ENCODE measurements at places on chromosomes 7 and 10.

DNA sequence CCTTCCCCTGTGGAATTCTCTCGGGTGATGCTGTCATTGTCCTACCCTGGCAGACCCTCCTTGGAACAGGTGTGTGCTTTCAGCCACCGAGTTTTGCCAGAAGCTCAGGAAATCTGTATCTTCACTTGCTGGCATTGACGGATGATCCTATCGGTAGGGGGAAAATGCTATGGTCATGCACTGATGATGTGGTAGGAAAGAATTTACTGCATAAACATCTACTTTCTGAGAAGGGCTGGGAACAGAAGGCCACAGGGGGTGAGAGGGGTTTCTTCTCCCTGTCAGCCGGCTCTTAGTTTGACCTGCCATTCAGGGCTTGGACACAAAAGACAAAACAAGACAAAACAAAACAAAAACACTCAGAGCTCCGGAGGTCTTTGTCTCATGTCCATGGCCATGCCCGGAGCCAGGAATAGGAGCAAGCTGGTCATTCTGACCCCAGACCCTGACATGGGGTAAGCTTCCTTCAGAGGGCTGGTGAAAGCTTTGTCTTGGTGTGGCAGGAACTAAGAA is 43.6 kb upstream of the CARD11 start:
- DNase-seq: no peak

GRCh38 chr7:83413831-83414230 is 235.1 kb downstream of the SEMA3E start:
- peak; percentile 10 for DNase-seq

GRCh38 chr10:89295597-89295996 is 6.2 kb upstream of the IFIT2 start:
- no peak for DNase-seq

DNA sequence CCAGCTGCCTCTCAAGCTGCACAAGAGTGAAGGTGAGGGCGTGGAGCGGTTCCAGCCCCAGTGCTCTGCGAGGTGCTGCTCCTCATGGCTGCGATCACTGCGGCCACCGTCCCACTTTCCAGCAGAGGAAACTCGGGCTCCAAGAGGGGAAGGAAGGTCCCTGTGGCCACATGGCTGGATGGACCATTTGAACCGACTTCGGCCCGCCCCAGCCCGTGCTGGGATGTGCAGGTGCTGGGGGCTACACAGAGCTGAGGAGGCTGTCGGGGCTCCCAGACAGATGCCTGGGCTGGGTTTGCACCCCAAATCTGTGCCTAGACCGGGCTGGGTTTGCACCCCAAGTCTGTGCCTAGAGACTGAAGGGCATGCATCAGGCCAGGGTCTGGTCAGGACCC is 186.6 kb downstream of the DNAJB6 start:
- DNase-seq: no peak

DNA sequence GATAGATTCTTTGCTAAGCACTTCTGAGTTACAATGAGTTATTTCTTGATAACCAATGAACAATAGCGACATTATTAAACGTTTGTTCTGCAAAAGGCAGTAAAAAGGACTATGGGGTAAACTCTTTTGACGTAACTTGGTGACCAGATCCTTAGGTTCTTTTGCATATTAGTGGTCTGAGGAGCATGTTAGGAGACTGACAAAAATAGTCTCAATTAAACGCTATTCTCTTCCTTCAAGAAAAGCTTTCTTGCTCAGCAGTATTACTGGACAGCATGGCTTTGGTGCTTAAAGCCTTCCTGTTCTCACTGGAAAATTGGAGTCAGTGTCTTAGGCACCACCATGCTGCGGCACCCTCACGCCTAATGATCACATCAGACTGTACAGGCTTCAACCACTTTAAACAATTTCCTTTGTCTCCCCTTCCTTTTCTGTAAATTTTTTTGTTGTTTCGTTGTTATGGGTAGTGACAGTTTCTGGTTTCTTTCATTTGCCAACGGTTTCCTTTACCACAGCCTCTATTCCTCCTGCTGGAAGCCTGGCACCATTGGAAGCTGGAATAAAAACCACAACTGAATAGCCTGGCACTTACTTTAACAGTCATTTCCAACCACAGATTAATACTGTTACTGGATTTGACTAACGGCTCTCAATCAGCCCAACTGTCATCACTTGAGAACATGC is 49.2 kb upstream of the FAM133B start:
- DNase-seq: no peak

DNA sequence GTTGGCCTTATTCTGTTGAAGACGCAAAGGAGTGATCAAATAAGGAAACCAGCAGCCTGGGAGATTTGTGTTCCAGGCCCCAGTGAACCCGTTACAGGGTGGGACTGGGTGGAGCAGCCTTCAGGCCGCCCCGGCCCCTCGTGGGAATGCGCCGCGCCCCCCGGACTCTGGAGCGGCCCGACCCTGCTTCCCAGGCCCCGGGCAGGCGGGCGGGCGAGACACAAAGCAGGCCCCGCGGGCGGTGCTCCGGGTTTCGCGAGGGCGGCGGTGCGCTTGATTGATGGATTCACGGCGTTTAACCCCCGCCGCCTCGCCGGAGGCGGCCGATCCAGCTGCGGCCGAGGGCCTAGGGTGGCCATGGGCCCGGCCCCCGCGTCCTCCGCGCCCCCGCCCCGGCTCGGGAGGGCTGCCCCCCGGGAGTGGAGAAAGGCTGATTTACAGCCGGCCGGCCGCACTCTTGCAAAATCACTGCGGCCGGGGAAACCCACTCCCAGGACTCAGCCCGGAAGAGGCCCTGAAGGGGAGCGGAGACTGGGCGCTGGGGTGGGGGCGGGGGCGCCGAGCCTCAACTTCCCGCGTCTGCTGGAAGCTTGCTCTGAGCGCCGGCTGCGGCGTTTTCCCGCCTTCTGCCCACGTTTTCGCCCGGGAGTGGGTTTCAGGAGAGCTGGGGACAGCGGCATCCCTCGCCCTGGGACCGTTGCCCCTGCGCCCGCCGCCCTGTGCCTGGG is 299.6 kb upstream of the NFE2L3 start:
- DNase-seq: no peak

DNA sequence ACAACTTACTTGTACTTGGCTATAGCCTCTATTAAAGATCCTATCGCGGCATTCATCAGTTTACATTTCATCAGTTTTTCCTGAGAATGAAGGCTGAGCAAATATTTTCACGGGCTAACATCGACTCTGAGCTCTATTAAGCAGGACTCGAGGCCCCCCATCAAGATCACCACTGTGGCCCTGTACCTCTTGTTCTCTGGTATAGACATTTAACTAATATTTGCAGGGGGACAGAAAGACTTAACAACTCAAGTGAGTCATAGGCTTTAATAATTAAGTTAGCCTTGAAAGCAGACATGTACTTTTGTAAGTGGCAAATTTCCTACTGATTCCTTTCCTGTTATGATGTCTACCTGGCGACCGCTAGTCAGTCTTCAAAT is 45.4 kb downstream of the DOCK4 start:
- DNase-seq: no peak

GRCh38 chr7:81186691-81187090 is 267.8 kb upstream of the SEMA3C start:
- DNase-seq: no peak

DNA sequence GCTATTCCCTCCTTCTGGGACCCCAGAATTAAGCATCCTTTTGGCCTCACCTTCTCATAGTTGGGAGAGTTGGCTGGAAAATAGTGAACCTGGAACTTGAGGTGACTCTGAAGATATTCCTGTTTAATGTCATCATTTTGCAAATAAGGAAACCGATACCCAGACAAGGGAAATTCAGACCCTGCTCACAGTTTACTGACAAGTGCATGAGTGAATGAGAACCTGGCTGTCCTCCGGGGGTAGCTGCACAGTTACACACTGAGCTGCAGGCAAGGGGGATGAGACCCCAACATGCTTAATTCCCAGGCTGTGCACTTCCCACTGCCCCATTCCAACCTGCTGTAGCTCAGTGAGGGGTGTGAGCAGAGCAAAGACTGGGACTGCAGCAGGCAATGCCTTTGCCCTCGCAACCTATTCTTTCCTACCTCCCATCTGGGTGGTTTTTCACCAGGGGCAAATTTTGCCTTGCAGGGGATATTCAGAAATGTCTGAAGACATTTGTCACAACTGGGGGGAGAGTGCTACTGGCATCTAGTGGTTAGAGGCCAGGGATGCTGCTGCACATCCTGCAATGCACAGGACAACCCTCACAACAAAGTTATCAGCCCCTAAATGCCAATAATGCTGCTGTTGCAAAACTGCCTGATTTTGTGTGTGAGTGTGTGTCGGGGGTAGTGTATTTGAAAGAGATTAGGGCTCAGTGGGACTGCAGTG is 136.2 kb downstream of the SORCS3 start:
- no peak for DNase-seq

GRCh38 chr7:2680792-2681490 is 7.1 kb upstream of the AMZ1 start:
- DNase-seq: peak; percentile 5

- DNase-seq: no peak
Measured at GRCh38 chr7:115558161-115558560, 472.4 kb downstream of the TFEC start.

DNA sequence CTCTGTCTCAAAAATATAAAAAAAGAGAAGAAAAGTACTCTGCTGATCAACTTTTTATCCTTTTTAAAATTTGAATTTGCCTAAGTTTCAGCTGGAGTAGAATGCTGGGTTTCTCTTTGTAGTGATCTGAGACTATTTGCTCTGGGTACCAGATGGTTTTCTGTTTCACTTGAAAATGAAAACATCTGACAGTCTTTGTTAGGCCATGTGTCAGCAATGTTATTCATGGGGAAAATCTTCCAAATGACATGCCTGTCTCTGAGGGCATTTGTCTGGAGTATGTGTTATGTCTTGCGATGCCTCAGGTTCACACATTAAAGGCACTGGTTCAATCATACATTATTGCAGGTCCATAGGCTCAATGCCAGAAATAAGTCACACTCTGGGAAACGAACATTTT is 175.3 kb upstream of the TMEM229A start:
- peak; percentile 10 for DNase-seq

DNA sequence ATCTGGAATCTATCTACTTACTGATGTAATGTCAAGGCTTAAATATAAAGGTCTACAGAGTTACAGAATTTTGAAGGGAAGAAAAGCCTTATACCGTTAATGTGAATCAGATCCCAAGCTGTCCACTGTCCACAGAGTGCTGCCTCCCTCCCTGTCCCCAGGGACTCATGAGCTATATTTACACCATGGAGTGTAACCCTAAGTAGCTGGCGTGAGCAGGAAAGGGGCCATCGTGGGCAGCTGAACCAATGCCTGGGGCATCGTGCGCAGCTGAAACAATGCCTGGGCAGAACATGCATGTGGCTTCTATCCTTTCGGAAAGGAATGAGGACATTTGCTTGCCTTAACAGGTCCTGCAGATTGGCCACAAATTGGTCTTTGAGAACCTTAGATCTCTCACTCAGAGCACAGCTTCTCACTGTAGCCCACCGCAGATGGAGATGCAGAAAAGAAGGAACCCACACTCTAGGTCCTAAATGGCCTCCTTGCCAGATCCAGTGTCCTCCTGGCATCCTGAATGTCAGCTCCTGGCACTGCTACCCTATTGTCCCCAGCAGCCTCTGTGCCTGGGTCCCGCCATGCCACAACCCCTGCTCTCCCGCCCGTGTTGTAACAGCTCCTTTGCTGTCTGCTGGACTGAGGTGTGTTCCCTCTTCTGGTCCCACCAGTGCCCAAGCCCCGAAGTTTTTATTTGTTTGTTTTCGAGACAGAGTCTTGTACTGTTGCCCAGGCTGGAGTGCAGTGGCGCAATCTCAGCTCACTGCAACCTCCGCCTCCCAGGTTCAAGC is 30.3 kb downstream of the CCDC3 start:
- DNase-seq: no peak

DNA sequence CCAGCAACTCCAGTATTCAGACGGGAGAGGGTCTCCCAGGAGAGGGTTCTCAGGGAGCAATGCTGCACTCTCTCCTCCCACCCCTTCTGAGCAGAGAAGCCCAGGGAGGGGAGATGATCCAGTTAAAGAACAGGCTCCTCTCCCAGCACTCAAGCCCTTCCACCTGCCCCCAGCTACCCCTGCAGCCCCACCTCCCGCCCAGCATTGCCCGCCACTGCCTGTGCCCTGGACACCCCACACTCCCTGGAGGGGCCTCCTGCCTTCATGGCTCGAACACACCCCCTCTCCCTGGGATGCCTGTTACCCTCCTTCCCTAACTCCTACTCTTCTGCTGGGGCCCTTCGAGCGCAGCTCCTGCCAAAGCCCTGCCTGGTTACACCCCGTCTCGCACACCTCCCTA is 66.8 kb downstream of the ELFN1 start:
- no peak for DNase-seq

DNA sequence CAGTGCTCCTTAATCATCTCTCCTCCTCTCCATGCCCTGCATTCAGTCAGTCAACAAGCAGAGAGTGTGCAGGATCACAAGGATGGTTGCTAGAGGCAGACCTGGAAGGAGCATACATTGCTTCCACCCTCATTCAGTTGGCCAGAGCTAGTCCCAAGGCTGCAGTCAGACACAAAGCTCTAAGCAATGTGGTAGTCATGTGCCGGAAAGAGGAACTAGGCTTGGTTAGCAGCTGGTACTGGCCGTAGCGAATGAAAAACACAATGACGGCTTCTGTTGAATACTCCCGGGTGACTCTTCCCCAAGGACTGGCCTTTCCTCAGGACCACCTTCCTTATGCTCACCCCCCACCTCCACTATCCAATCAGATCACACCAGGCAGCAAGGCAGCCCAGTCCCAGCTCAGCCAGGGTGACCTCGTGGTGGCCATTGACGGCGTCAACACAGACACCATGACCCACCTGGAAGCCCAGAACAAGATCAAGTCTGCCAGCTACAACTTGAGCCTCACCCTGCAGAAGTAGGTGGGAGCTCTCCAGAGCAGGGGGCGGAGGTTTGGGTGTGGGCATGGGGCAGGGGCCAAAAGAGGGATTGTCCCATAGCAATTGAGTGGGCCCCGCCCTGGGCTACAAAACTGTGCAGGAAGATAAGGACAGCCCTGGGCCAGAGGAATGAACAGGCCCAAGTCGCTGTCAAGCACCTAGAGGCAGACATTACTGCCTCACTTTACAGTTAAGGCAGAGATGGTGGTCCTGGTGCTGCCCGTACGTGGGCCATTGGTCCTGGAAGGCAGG is 10.9 kb downstream of the LDB3 start:
- DNase-seq: no peak

DNA sequence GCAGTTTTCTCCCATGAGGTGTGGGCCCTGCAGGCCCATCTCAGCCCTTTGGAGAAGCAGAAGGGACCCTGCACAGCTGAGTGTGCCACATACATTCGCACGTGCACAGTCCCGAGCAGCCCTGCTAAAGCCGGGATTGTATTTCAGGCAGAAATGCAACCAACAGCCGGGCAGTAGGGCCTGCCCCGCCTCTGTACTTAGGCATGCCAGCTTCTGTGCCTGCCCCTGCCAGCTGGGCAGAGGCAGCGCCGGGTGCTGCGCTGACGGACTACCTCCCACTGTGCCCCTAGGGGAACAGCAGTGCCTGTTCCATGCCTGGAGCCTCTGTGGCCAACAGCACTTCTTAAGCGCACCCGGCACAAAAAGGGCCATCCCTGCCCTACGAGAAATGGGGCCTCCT is 170.3 kb downstream of the NEURL1 start:
- DNase-seq: peak; percentile 52
